Smooth muscle cell of the brain vasculature (primary cell): ENCODE measurements at places on chromosomes 7 and 10.

DNA sequence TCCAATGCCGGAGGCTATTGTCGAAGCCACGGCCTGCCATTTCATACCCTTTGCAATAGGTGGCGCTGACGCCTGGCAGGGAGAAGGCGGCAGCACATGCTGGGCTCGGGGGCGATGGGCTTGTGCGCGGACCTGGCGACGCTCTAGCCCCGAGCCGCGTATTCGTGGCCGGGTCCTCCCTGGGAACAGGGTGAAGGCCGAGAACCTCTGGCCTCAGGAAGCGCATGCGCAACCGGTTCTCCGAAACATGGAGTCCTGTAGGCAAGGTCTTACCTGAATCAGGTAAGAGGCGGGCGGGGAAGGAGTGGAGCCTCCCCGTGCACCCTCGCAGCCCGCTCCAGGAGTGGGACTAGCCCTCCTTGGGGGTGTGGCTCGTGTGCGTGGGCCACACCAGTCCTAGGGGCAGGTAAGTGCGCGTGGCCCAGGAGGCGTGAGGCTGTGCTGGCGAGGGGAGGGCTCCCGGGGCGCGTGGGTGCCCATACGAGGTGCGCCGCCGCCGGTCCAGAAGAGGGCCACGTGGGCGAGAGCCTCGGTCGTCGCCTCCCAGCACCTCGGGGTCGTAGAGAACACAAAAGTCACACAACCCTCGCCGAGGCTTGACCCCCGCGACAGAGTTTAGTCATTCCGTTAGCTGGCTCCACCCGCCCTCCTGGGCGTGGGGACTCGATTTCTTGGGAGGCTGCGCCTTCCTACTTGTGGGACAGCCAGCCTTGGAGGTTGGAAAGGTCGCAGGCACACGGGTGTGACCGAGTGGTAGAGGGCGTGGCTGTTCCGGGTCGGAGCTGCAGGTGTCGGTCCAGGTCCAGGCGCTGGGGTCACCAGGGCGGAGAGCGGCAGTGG is 5.6 kb upstream of the MEST start:
- DNase-seq, result no peak

GRCh38 chr7:26675143-26675887 is 189.1 kb downstream of the SKAP2 start:
- no peak for DNase-seq

- no peak for DNase-seq
These were observed 6.4 kb downstream of the SPOCK2 start for GRCh38 chr10:72081772-72082590.

DNA sequence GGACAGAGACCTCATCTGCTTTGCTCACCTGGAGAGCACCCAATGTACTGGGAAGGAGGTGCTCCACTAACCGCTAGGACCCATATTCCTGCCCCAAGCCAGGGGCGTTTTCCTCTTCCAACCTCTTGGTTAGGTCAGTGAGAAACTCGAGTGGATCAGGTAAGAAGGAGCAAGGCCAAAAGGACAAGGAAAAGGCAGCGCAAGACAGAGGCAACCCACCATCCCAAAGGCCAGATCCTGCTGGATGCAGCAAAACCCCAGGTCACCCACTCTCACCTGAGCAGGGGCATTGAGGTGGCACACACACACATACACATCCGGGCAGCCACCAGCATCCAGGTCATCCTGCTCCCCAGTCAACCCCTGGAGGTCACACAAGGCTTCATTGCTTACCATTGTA is 105.1 kb downstream of the GRID1 start:
- no peak for DNase-seq

DNA sequence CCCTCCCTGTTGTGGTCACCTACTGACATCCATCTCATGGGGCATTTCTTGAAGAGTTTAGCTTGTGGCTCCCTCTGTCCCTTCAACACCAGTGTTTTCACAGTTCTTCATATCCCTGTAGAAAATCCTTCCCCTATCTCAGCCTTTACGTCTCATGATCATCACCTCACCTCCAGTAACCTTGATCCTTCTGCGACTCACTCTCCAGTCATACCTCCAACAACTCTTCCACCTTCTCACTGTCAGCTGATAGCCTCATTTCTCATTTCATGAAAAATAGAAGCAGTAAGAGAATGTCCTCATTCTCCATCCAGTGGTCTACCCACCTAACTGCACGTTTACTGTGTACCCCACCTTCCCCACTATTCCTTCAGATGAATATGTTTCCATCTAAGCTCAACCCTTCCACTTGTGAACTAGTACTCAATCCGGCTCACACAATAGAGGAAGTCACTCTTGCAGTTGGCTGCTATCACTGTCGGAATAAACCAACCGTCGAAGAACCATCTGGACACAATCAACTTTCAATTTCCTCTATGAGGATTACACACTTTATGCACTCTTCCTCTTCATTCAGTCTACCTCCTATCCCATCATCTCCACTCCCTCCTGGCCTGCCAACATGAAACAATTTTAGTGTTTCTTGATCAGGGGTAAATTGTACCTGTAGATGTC is 256.0 kb downstream of the AHR start:
- no peak for DNase-seq

DNA sequence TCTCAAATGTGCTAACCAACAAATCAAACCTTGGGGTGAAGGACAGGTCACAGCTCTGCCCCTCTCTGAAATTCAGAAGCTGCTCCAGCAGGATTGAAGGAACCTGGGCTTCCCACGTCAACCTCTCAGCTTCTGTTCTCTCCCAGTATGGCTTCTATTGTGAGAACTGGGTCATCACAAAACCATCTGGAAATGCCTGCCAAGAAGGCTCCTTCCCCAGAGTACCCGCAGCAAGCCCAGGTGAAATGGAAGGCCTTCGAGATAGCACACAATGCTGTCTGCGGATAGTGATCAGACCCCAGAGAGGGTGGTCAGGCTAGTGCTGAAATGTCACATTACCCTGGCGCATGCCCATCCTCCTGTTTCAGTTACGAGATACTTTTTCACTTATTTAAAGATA is 16.4 kb upstream of the PROSER2 start:
- no peak for DNase-seq

DNA sequence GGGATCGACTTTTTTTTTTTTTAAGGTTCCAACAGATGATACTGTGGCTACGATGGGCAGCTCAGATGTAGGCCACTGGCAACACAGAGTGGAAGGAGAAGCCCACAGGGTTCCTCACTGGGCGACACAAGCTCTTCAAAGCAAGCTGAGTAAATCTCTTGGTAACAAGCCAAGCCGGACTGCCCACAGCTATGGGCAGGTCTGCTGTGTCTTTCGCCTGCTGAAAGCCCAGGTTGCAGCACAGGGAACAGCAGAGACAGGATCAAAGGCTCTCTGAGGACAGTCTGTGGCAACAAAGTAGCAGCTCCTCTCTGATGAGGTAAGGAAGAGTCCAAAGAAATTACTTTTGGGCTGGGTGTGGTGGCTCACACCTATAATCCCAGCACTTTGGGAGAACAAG is 83.6 kb downstream of the KCNMA1 start:
- no peak for DNase-seq

GRCh38 chr7:116978006-116978405 is 24.7 kb downstream of the ST7 start:
- DNase-seq, result no peak

- DNase-seq, result peak; percentile 76
These were observed 36.5 kb downstream of the GHRHR start for GRCh38 chr7:31000161-31000693.

DNA sequence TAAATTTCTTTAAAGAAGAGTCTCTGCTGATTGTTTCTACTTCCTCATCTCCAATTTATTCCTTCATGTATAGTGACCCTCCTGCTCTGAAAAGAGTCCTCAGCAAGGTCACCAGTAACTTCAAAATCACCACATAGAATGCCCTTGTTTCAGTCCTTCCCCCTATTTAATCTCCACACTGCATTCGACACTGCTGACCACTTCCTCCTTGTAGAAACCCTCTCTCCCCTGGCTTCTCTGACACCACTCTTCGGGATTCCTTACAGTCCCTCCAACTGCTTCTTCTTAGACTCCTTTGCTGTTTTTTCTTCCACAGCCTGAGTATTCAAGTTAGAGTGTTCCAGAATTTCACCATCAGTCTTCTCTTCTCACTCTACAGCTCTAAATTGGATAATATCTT is 89.5 kb downstream of the VPS41 start:
- DNase-seq, result no peak

GRCh38 chr10:77212632-77213031 is 425.0 kb downstream of the KCNMA1 start:
- DNase-seq, result no peak

DNA sequence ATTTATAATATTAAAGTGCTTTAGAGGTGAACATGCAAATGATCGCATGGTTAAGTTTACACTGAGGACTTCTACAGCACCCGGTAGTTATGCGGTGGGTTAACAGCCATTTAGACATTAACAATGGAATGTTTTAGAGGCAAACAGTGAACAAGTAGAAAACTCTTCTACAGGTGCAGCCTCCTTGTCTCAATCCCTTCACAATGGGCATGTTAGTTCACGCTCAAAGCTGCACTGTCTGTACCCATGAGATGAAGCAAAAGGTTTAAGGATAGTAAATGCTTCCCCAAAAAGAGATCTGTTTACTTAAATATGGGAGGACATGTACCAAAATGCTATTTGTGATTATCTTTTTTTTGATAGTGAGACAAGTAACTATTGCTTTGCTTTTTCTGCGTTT is 25.1 kb downstream of the PUS7 start:
- no peak for DNase-seq

DNA sequence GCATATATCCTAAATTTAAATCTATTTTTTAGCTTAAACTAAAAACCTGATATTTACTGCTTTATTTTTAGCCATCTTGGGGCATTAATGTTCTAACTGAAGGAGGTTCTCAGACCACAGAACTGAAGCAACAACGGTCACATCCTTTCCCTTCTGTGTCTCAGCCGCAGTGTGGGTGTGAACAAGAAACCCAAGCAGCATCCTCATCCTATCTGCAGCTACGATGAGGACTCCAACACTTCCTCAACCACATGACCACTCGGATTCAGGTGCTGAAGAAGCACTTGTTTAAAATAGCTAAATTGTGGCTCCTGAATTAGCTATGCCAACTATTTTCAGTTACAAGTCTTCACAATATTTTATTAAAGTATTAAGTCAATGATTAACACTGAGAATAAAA is 5.3 kb downstream of the ESYT2 start:
- no peak for DNase-seq

GRCh38 chr7:8389593-8390261 is 43.7 kb upstream of the NXPH1 start:
- DNase-seq, result no peak

DNA sequence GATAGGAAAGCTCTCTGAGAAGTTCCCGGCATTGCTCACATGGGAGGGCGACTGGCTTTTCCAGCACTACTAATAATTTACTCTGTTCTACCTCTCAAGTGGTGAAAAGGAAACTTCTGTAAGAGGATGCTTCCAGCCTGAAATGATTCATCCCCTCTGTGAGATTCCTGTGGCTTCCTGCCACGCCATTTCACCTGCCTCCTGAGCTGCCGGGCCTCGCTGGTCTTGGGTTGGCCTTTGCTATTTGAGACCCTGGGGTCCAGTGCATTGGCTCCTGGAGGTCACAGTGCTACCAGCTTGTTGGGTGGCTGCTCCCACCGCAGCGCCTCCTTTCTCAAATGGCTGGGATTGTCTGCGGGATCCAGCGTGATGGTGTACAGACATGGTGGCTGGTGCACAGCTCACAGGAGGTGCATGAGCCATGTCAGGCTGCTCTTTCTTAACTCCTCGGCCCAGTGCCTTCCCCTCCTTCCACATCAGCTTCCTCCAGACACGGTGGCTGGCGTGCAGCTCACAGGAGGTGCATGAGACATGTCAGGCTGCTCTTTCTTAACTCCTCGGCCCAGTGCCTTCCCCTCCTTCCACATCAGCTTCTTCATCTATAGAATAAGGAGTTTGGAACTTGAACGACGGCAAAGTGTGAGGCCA is 42.9 kb upstream of the PCBD1 start:
- DNase-seq, result no peak

DNA sequence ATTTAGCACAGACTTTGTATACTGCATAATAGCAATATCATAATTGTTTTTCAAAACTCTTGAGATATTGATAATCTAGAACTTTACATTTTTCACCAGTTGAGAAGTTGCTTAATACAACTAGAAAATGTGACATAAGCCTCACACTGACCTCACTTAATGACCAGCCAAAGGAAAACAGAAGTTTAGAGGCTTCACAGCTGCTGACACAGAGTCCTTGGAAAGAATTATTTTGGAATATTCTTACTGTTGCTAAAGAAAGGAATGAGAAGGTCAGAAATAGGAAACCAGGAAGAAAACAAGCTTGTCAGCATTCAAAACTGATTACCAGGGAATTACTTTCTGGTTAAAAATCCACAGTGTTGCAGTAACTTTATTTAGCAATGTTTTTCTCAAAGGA is 35.5 kb upstream of the WASL start:
- DNase-seq, result no peak

GRCh38 chr10:75049316-75050148 is 61.9 kb upstream of the SAMD8 start:
- no peak for DNase-seq

GRCh38 chr10:132464256-132465192 is 67.5 kb downstream of the PWWP2B start:
- no peak for DNase-seq

DNA sequence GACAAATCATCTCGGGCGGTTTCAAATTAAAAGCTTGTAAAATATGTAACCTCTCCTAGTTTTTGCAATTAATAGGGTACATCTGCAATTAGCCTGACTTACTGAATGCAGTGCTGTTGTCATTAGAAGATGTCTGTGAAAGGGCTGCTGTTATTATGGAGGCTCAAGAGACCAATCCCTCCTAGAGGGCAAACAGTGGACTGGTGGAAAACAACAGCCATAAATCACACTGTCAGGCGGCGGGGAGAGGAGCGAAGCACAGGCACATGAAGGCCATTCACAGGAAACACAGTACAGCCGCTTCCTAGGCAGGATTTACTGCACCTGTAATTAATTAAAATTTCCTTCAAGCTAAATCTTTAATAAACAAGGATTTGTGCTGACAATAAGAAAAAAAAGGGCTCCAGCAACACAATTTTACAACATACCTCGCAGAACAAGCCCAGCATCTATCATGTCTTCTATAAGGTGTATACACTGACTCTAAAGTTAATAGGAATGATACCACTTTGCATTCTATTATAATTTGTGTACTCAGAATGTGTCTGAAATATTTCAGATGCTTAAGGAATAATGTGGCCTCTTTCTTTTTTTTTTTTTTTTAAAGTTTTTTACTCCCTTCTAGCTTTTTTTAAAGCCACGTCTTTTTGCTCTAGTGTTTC is 50.7 kb downstream of the ERCC6 start:
- DNase-seq, result no peak

GRCh38 chr10:30647089-30647488 is 17.5 kb upstream of the LYZL2 start:
- no peak for DNase-seq

GRCh38 chr10:74150204-74150989 is at the start of gene AP3M1:
Gene AP3M1 (minus strand): TSS chr10:74150828. CDS start chr10:74138379, 12,449 bp downstream.
- no peak for DNase-seq

DNA sequence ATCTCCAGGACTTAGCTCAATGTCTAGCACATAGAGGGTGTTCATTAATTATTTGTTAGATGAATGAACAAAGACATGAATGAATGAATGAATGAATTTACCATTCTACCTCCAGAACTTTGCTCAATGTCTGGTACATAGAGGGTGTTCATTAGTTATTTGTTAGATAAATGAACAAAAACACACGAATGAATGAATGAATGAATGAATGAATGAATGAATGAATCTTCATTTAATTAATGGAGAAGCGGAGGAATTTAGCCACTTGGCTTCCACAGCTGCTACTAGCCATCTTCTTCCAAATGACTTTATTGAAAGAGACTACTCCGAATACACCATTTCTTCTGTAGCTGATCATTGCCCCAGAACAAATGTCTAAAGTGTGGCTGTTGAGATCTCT is 368.9 kb downstream of the FRMD4A start:
- DNase-seq, result no peak
